ENCODE measurements at places on chromosomes 11 and 22.

- DNase-seq, result no peak
Observed at GRCh38 chr11:46374815-46375214, 6.7 kb upstream of the MDK start.

DNA sequence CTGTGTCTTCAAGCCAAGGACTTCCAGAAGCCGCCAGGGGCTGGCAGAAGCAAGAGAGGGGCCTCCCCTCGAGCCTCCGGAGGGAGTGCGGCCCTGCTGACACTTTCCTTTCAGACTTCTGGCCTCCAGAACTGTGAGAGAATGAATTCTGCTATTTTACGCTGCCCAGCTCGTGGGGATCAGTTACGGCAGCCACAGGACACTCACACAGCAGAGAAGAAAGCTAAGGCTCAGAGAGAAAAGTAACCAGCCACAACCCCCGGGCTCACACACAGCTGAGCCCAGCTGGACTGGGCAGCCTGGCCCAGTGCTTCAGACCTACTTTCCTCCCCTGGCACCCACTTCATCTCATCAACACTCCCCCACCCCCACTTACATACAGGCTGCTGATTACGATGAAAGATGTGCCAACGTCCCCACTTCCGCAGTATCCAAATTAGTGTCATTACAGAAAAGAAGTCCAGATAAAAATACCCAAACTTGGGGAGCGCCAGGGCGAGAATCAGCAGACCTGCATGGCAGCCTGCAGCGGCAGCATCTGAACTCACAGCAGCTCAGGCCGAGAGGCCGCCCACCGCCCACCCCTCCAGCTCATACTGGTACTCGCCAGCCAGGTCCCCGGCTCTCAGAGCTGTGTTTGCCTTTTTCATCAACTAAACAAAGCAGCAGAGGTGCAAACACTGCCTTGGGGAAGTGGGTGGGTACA lies 15.3 kb downstream of the PHF21B start:
- DNase-seq, result no peak

- no peak for DNase-seq
Observed at GRCh38 chr22:17104336-17104935, 16.7 kb downstream of the TMEM121B start.

GRCh38 chr22:23511627-23512347 lies 68.3 kb downstream of the IGLL1 start:
- no peak for DNase-seq

DNA sequence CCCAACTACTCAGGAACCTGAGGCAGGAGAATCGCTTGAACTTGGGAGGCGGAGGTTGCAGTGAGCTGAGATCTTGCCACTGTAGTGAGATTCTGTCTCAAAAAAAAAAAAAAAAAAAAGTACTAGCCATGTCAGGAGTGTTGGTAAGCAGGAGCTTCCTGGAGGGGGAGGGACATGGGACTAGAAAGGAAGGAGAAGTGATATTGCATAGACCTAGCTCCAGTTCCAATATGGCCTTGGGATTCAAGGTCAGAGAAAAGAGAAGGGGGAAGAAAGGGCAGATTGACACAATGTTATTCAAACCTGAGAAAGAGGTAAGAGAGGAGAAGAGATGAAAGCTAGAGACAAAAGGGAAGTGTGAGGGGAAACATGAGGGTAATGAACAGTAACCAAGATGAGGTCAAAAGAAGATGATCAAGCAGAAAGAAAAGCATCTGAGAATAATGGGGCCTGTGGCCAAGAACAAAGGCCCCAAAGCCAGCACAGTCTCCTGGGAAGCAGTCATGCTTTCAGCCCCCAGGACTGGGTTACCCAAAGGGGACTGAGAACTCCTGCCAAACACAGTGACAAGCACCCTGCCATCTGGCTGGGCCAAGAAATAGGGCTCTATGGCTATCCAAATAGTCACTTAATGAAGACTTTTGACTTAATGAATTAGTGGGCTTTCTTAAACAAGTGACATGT lies 51.7 kb upstream of the FTH1 start:
- no peak for DNase-seq

DNA sequence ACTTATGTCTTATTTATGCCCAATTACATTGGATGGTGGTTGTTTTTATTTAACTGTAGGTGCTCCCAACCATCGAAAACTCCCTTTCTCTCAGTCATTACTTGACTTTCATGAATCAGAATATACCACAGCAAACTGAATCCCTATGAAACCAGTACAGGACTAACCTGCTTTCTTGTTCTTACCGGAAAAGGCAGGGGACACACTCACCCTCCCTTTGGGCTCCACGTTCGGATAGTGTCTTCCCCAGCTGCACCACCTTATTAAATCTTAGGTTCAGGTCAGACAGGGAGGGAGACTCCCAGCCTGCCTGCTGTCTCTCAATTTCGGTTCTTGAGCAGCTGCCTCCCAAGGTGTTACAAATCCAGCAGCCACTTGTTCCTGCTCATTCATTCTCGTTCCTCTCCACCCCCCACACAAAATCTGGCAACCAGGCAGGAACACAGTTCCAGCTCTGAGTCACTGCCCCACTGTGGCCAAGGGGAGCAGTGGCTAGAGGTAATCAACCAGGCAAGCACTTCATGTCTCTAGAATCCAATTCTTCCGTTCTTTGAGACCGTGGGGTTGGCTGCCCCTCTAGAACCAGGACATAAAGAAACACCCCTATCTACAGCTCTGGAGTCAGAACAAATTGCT lies 133.0 kb downstream of the PLEKHA7 start:
- no peak for DNase-seq

GRCh38 chr11:80241766-80242165 lies 800.9 kb upstream of the TENM4 start:
- DNase-seq, result no peak

DNA sequence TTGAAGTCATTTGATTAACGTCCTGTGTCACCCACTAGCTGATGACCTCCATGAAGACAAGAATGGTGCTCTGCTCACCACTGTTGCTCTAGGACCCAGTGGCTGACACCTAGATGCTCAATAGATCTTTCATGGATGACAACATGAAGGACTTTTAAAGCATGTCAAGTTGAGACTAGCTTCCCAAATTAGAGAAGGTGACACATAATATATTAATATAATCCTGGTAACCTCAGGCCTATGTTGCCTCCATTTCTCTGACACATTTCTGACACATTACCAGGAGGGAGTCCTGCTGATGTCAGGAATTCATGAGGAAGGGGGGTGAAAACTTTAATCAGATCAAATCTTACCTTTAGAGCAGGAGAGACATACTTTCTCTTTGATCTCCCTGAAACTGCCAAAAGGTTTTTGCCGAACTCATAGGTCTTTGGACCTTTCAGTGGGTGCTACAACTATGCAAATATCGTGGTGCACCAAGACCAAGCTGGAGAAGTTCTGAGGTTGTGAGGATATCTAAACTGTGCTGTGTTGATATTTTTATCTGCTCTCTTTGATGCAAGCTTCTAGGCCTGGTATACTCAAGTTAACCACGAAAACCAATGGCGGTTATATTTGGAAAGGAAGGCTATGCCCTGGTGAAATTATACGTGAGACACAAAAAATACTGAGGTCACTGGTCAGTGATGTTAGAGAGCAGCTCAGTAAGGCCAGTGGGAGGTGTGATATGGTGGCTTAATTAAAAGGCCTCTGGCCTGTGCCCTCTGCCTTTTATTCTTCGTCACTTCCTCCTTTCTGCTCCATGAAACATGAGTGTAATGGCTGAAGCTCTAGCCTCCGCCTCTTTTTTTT lies 13.2 kb upstream of the AMPD3 start:
- DNase-seq, result no peak

- DNase-seq, result no peak
Observed at GRCh38 chr22:19694696-19695095, 19.6 kb upstream of the SEPTIN5 start.

DNA sequence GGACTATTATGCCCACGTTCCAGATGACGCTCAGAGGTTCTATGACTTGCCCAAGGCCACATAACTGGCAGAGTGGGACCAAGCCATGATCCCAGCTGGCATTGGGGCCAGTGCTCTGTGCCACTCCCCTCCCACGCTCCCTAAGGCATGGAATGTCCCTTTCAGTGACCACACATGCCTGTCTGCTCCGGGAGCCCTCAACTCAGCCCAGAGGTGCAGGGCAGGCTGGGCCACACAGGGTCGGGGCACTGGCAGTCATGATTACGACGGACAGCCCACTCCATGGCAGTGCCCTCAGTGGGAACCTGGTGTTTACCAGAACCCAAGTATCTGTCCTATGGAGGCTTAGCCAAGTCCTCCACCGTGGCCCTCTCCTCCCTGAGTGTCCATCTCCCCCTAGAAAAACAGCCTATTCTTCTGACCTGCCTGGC lies 10.0 kb downstream of the RHBDD3 start:
- DNase-seq, result no peak

DNA sequence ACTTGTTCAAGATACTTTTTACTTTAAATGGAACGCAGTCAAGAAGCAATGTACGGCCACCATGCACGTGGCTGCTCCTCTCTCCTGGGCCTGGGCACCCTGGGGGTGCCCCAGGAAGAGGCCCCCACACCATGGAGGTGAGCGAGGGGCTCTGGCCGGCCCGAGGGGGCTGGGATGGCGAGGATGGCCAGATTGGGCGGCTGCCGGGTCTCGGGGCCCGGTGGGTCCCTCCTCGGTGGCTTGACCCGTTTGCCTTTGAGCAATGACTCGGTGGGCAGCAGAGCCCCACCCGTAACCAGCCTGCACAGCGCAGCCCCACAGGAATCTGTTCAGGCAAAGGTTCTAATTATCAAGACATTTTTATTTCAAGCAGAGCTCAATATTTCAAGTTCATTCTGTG lies 167.4 kb downstream of the BRD1 start:
- DNase-seq, result no peak

DNA sequence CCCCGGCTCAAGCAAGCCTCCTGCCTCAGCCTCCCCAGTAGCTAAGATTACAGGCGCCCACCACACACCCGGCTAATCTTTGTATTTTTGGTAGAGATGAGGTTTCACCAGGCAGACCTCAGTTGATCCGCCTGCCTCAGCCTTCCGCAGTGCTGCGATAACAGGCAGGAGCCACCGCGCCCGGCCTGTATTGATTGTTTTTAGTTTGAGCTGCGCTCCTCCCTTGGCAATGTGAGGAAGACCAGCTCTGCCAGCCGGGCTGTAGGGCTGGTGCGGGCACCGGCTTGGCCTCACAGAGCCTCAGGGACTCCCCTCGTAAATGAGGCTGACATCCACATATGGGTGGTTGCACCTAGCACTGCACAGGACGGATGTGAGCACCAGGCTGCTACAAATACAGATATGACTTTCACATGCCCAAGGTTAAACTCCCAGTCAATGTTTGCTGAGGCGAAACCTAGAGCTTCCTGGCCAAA lies 7.5 kb upstream of the SLC2A11 start:
- no peak for DNase-seq

GRCh38 chr11:20020198-20020597 lies 140.1 kb downstream of the DBX1 start:
- DNase-seq, result no peak

- DNase-seq, result no peak
Observed at GRCh38 chr22:42996646-42997365, 18.1 kb downstream of the PACSIN2 start.

GRCh38 chr11:34356130-34356529 lies 1.7 kb downstream of the ABTB2 start:
- no peak for DNase-seq

GRCh38 chr11:43943372-43943930 lies 1.0 kb downstream of the C11orf96 start:
- DNase-seq, result no peak

GRCh38 chr11:65060913-65061408 lies 2.6 kb upstream of the NAALADL1 start:
- DNase-seq, result no peak

DNA sequence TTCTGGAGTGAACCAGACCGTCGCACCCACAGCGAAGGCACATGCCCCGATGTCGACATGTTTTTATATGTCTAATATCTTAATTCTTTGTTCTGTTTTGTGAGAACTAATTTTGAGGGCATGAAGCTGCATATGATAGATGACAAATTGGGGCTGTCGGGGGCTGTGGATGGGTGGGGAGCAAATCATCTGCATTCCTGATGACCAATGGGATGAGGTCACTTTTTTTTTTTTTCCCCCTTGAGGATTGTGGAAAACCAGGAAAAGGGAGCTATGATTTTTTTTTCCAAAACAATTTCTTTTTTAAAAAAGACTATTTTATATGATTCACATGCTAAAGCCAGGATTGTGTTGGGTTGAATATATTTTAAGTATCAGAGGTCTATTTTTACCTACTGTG lies 49.2 kb upstream of the OR4B1 start:
- no peak for DNase-seq

- DNase-seq, result no peak
Observed at GRCh38 chr11:117117681-117118080, 19.5 kb upstream of the SIK3 start.

GRCh38 chr11:112780351-112781087 lies 180.7 kb upstream of the NCAM1 start:
- no peak for DNase-seq

DNA sequence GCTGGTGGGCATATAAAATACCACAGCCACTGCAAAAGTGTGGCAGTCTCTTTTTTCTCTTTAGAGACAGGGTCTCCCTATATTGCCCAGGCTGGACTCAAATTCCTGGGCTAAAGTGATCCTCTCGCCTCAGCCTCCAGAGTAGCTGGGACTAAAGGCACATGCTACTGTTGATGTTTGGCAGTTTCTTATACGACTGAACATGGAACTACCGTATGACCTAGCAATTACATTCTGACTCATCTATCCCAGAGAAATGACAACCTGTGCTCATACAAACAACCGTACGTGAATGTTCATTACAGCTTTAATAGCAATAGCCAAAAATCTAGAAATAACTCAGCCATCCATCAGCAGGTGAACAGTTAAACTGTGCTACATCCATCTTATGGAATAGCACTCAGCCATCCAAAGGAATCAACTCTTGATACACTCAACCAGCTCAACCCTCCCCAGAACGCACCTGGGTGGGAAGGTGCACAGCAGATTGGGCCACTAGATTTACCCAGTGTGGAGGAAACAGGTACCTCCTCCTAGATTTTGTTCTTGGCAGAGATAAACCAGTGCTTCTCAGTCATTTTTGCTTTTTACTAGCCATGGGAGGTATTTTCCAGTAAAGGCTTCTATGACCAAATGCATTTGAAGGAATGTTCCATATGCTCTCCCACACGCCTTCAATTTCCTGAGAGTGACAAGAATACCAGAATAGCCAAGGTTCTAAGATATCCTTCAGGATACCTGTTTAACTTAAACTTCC lies 130.5 kb downstream of the MED15 start:
- DNase-seq, result no peak

DNA sequence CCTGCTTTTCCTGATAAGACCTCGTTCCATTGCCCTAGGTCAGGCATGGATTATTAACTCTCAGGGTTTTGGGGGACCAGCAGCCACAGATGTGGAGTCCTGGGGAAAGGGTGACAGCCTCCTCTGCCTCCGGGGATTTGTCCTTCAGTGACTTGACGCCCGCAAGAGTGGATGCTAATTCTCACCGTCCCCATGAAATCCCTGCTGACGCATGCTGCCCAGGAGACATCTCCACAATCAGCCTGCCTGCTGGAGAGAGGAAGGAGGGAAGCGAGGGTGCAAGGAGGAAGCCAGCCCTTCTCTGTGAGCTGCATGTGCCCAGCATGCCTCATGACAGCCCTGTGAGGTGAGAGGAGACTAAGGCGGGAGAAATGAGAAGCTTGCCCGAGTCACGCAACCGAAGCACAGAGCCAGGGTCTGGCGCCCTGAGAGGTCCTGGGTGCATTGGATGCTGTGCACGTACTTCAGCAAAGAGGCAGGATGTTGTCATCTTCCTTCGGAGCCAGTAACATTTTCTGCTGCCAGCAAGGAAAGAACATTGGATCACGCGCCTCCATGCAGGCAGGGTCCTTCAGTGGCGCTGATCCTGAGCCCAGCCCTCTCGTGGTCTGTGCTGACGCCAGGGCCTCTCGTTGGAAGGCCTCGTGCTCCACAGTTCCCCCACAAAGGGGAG lies 27.3 kb upstream of the KRTAP5-6 start:
- no peak for DNase-seq

- DNase-seq, result no peak
Observed at GRCh38 chr22:35564975-35565867, 24.6 kb downstream of the RASD2 start.
